ENCODE measurements at places on chromosomes 7 and 10.

GRCh38 chr7:150322114-150322832 is 882 bp upstream of the LRRC61 start:
- no peak for DNase-seq

GRCh38 chr10:85857305-85857704 is 509.3 kb downstream of the GRID1 start:
- no peak for DNase-seq

- no peak for DNase-seq
Measured at GRCh38 chr7:30965883-30966282, 2.1 kb downstream of the GHRHR start.

DNA sequence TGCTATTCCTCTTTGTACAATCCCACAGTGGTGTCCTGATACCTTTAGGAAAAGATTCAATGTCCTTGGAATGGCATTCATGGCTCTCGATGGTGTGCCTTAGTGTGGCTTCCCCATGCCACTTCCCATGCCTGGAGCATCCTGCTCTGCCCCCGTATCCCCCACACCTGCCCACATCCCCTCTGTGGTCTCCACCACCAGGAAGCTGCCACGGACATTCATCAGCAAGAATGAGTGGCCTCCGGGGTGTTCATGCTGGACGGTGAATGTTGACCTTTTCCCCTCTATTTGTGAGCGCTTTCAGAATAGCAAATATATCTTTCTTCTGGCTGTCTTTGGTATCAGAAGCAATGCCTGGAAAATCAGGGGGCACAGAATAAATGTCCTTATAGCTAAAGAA is 262.0 kb upstream of the NRP1 start:
- DNase-seq: no peak

GRCh38 chr7:67493366-67493765 is 496.7 kb downstream of the TYW1 start:
- no peak for DNase-seq

- no peak for DNase-seq
Measured at GRCh38 chr7:102286237-102287110, at the start of gene SH2B2. Gene SH2B2 (plus strand): TSS chr7:102286868. CDS start chr7:102300551, 13,683 bp downstream.

GRCh38 chr10:14578060-14578952 is 196.4 kb downstream of the FAM107B start:
- no peak for DNase-seq

- DNase-seq: no peak
Measured at GRCh38 chr7:108146070-108146842, 16.1 kb upstream of the LAMB4 start.

GRCh38 chr10:76769582-76769981 is 868.0 kb downstream of the KCNMA1 start:
- DNase-seq: no peak

DNA sequence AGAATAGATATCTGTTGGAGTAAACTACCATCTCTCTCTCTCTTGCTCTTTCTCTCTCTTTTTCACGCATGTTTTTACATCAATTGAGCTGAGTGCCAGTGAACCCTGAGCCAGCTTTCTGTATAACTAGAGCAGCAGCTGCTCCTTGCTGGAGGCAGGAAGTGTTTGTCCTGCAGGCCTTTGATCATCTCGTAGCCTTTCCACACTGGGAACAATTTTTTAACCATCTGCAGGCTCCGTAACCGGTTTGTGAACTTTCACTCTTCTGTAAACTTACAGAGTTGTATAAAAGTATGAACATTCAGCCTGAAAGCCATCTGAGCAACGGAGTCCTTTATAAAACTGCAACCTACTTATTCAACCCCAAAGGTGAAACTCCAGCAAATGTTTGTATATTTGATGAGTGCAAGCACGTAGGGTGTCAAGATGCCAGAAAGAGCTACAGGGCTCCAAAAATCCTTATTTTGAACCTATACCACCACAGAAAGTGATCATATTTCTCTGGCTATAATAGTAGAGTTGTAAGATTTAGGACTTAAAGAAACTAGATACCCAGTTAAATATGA is 162.8 kb upstream of the NFE2L3 start:
- DNase-seq: no peak

DNA sequence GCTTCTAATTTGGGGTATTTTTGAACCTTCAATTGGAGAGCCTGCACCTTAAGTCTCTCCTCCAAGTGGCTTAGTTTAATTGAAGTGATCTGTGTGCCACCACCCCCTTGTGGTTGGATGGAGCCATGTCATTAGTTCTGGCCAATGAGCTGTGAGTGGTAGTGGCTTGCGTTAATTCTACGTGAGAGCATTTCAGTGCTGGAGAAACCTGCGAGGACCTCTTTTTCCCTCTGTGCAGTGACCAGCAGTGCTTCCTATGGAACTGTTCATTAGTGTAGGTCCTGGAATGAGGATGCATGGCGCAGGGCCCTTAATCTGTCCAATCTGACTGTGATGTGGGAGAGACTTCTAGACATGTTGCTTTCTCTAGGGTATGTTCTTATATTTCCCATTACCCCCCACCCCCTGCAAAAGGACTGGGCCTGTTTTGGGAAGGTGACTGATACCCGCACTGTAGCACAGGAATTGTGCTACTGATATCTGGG is 3.8 kb downstream of the HILPDA start:
- no peak for DNase-seq

DNA sequence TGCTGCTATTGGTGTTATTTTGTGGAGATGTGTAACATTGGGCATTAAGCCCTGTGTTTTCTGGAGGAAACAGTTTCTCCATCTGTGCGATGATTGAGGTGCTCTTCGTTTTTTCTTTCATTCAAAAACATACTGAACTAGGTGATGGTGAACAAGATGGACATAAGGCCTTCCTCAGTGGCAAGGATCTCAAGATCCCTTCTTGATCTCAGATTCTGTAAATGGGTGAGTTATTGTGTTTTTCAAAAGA is 759 bp upstream of the ELAPOR2 start:
- no peak for DNase-seq

GRCh38 chr7:22672846-22673680 is 53.9 kb upstream of the IL6 start:
- no peak for DNase-seq

DNA sequence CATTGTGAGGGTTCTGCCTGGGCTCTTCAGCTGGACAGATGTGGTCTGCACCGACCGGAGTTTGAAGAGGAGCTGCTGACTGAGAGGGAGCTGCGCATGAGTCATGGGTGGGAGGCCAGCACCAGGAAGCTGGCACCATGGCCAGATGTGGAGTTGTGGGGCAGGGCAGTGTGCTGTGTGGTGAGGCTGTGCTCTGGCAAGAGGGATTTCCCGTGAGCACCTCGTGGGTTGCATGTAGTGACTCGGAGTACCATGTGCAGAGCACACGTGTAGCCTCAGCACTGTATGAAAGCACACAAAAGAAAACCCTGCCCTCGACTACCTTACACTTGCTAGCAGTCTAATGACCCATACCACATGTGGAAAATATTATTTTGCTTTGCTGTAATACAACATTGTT is 103.4 kb downstream of the WNT2 start:
- no peak for DNase-seq

- no peak for DNase-seq
Measured at GRCh38 chr10:120131183-120131582, 238.7 kb downstream of the SEC23IP start.

DNA sequence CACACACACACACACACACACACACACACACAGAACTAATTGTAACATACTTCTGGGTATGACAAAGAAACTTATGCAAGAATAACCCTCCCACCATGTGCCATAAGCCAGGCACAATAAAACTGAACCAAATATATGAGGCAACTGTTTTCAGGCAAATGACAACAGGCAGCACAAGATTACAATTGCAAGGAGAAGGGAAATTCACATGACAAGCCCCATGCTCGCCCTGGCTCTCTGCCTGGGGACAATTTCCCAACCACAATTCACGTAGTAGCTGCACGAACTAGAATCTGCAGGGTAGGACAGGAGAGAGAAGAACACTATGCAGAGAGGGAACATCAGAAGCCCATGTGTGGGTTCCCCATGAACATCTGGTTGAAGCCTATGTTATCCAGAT is 143.3 kb downstream of the CALN1 start:
- DNase-seq: no peak

- no peak for DNase-seq
Measured at GRCh38 chr10:68156373-68157185, 47.3 kb downstream of the MYPN start.

GRCh38 chr10:86225103-86225782 is 141.4 kb downstream of the GRID1 start:
- DNase-seq: no peak

DNA sequence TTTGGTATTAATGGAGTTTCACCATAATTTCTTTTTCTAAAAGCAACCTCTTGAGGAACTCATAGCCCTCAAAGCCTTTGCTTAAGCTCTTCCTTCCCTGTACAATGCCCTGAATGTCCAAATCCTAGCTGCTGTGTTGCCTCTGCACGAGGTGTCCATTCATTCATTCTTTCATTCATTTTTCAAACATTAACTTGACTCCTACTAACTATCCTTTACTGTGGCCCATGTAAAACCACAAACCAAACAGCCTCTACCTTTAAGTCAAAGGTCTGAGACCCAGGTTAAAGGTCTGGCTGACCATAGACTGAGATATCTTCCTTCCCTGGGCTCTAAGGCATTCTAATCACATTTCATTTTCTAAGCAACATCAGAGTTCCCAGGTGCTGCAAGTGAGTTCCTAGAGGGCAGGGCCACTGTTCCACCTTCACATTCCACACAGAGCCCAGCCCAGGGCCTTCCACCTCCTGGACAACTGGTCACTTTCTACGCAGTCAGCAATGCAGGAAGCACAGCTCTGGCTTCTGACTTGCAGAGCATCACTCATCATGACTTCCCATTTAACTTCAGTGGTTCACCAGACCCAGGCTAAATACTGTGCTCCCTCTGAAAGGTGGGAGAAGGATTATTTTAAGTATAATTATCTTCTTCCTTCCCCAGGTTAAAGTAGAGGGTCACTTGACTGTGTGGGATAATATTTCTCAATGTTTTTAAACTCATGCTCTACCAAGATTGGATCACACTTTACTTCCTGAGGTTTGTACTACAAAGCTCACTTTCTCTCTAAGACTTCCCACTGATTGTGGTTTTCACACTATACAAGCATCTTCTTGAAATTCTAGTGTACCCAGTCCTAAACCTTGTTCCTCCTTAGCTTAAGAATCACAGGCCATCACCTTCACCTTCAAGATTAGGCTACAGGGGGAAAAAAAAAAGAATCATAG is 19.1 kb downstream of the ATXN7L1 start:
- DNase-seq: no peak

- no peak for DNase-seq
Measured at GRCh38 chr10:129811208-129811607, 152.9 kb downstream of the EBF3 start.

GRCh38 chr7:70619659-70620058 is 512.3 kb upstream of the GALNT17 start:
- DNase-seq: no peak

- no peak for DNase-seq
Measured at GRCh38 chr7:66036788-66037187, 38.8 kb upstream of the ASL start.

- DNase-seq: no peak
Measured at GRCh38 chr10:6589287-6590094, 9.4 kb upstream of the PRKCQ start.

GRCh38 chr7:131816391-131817007 is 260.1 kb upstream of the PODXL start:
- DNase-seq: no peak

DNA sequence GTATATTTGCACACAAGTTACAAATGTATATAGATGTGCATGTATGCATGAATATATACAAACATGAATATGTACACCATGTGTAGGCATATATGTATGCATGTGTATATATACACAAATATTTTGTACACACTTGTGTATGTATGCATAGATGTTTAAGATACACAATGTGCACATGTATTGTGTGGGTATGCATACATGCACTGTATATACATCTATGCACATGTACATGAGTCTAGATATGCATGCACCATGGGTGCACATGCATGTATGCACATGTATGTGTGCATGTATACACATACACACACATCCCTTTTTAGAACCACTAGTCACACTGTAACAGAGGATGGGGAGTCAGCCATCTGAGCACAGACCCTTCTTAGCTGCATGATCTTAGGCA is 249.4 kb downstream of the COBL start:
- DNase-seq: no peak

DNA sequence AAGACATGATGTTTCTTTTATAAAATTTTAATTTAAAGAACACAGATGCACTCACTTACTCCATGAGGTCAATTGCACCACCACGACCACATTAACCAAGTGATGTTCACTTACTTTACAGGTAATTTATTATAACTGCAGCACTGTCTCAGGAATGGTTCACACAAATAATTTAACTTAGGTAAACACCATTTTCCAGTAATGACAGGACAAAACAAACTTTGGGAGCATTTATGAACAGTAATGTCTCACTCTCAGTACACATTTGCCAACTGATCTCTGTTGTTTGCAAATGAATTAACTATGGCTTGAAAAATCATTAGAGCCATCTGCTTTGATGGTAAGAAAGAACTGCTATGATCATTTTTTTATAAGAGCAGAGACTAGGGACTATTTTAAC is 150.4 kb downstream of the ETV1 start:
- DNase-seq: no peak

Measured in cortex of kidney (tissue), 1 donor.